ENCODE measurements at places on chromosomes 5 and 9.

GRCh38 chr5:77972469-77973252, 196.5 kb upstream of the TBCA start:
- DNase-seq, result peak; percentile 33

DNA sequence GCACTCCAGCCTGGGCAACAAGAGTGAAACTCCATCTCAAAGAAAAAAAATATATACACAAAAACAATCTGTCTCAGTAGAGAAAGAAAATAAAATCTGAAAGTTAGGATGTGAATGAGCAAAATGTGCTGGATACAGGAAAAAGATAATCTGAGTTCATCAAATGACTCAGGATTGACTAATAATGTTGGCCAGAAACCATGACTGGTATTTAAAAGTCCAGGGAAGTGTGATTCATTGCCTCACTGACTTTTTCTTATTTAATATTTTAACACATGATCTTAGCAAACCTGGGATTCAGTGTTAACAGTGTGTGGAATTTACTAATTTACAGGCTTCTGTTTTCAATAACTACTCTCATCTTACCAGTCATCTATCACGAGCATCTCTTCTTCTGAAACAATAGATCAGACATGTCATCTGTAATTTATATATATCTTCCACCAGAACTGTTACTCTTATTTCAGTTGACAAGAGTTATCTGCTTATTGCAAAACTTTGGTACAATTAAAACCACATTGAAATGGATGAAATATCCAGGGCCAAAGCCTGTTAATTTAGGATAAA, 256.7 kb downstream of the CDH12 start:
- no peak for DNase-seq

- DNase-seq, result no peak
Measured at GRCh38 chr9:91677331-91677730, 253.7 kb upstream of the NFIL3 start.

DNA sequence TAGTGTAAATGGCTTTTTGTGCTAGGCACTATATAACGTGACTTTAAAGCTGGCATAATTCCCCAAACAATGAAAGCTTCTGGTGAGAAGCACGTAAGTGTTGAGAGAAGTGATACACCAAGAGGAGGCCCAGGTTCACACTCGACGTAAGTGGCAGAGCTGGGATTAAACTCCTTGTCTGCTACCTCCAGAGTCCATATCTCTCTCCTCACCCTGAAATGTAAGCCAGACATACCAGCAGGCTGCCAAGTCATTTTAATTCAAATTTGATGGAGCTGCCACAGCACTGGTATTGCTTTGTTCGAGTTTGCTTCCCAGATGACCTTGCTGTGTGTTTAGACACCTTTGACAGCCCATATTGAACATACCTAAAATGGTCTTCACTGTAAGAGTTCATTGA, 319.7 kb downstream of the GLIS3 start:
- DNase-seq, result no peak

Measured in activated naive CD8-positive, alpha-beta T cell treated with anti-CD3 and anti-CD28 coated beads for 36 hours (primary cell).